ENCODE measurements at places on chromosomes 13 and 19.

DNA sequence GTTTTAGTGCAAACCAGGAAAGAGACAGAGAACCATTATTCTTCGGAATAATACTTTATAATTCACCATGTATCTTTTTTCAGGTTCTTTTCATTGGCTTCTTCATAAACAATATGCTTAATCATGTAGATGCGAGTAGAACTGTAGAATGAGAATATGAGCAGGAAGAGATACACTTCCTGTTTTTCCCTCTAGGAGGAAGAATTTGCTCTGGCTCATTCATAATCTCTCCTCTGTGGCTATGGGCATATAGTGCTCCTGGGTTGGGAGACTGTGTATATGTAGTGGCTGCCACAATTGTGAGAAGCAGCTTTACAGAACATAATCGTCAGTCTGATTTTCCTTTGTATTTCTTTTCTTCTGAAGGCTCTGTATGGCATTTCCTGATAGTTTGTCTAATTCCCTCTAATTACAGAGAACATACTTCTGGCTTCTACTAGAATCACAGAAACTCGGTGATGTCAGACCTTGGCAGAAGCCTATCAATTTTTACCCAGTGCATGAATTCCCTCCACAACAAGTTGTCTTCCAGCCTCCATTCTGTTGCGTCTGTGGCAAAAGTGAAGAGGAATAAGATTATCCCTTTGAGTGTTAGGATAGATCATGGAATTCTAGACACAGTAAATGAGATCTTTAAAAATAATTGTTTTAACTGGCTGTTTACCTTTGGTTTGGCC lies 2.9 kb upstream of the DCLK1 start:
- no peak overlapping the region for H3K27ac ChIP-seq
- no peaks in the 10 kb centered on the region for H3K4me1 ChIP-seq
- H3K27me3 ChIP-seq = peaks cover 5% of the 10 kb centered on the region
- no peaks in the 10 kb centered on the region for H3K36me3 ChIP-seq
- no peak for DNase-seq
- no peak overlapping the region for H3K4me3 ChIP-seq

- peak overlapping the region; percentile 97 for H3K4me3 ChIP-seq
- H3K36me3 ChIP-seq = no peaks in the 10 kb centered on the region
- DNase-seq = no peak
- H3K27me3 ChIP-seq = no peaks in the 10 kb centered on the region
These were observed 1.2 kb downstream of the ZNF347 start for GRCh38 chr19:53157626-53158025.

- no peak overlapping the region for H3K27ac ChIP-seq
- DNase-seq = no peak
- no peaks in the 10 kb centered on the region for H3K4me1 ChIP-seq
- no peaks in the 10 kb centered on the region for H3K27me3 ChIP-seq
These were observed 12.9 kb downstream of the EBPL start for GRCh38 chr13:49678191-49678914.

GRCh38 chr13:39656325-39656677 lies 839 bp downstream of the COG6 start:
- no peak for DNase-seq
- H3K27me3 ChIP-seq = no peaks in the 10 kb centered on the region
- peak overlapping the region; percentile 79 for H3K4me3 ChIP-seq
- peaks cover 11% of the 10 kb centered on the region for H3K36me3 ChIP-seq
- H3K27ac ChIP-seq = peak overlapping the region; percentile 79

DNA sequence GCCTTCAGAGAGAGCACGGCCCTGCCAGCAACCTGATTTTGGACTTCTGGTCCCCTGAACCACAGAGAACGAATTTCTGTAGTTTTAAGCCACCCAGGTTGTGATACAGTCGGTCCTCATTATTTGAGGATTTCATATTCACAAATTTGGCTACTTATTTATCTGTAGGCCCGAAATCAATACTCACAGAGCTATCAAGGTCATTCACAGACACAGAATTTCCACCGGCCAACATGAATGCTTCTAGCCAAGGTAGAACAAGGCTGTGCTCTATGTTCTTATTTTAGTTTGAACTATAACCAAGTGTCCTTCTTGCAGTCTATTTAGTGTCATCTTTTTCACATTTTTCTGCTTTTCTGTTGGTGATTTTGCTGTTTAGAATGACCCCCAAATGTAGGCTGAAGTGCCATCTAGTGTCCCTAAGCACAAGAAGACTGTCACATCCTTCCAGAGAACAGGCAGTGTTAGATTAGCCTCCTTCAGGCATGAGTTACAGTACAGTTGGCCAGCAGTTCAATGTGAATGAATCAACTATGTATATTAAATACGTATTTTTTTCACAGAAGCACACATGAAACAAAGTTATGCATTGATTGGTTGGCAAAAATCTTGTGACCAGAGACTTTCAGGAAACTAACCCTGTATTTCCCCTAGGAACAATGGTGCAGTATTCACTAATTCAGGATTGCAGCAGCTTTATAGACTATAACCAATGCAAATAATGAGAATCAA lies 63.5 kb downstream of the C13orf42 start:
- H3K4me3 ChIP-seq = no peak overlapping the region
- no peak overlapping the region for H3K27ac ChIP-seq
- H3K36me3 ChIP-seq = no peaks in the 10 kb centered on the region
- no peaks in the 10 kb centered on the region for H3K27me3 ChIP-seq
- no peaks in the 10 kb centered on the region for H3K4me1 ChIP-seq
